ENCODE measurements at places on chromosomes 6 and 20.

DNA sequence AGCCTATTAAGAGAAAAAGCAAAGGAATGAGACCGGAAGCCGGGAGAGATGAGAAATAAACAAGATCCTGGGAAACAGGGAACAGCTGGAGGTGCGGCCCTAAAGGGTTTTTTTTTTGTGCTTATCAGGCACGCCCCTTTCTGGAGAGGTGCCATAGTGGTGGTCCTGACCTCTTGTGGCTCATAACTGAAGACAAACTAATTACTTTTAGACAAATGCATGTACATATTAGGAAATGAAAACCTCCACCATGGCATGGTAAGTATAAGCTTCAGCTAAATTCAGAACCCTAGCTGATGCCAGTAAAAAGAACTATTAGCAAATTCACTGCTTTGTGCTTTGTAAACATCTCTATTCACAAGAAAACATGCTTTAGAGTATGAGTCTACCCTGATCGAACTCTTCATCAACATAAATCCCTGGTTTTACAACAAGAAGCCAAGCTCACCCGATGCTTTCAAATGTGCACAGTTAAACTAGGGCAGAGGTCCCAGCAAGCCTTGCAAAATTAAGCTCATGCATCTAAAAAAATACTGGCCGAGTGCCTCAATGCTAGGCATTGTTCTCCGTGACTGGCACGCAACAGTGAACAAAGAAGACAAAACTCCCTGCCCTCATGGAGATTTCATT is 96.4 kb upstream of the MRPS10 start:
- DNase-seq, result no peak

GRCh38 chr20:2210646-2211552 is 84.9 kb upstream of the TGM3 start:
- DNase-seq, result no peak

- DNase-seq, result no peak
Measured at GRCh38 chr6:37314487-37315156, 39.2 kb upstream of the RNF8 start.

DNA sequence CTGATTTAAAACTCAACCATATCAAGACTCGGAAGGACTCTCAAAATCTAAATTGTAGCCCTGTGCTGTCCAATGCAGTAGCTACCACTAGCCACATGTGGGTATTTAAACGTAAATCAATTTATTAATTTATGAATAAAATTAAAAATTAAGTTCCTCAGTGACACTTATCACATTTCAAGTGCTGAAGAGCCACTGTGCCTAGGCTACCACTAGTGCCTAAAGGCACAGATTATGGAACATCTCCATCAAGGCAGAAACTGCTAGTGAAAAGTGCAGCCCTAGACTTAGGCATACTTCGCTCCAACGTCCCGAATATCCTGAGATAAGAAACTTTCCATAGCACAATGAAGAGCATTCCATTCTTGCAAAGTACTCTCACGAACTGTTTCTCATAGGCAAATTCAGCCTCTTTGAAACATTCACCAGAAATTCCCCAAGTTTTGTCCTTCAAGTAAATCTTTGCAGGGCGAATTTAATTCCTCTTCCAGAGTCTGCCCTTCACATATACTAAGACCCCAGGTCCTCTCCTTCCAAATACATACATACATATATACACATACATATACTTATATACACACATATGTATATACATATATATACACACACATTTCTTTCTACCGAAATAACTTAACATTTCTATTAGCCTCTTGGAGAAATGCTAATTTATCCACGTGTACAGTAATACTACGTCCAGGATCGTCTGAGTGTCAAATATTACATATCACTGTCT is 1.3 kb downstream of the SUPT3H start:
- no peak for DNase-seq

DNA sequence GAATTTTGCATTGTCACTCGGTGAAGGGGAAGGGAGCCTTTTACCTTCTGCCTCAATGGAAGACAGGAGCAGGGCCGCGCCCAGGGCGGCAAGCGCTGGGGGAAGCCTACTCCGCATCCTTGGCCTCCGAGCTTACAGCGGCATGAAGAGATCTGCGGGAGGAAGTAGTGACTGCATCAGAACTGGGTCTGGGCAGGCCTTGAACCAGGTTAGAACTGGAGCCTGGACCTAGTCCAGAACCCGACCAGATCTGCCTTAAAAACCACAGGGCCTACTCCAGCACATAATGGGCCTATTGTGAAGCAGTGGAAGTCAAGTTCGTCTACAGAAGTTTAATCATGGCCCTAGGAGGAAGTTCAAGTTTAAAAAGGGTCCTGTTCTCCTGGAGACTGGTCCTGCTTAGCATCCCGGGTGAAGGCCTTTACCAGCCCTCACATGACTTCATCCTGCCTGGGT is 3.1 kb downstream of the COL12A1 start:
- DNase-seq, result no peak

DNA sequence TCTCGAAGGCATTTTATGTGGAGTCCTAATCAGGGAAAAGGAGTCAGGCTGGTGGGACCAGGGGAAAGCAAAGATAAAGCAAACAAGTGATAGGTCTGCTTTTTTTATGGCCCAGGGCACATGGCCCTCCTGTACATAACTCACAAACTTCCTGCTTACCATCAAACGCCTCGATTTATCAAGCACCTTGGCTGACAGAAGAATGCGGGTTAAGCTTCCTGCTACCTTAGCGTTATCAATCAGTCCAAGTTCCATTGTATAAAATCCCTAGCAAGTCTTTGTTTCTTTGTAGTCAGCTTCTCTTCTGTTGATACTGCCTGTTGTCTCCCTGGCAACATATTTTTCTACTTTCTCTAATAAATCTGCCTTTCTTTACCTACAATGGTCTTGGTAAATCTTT is 4.1 kb upstream of the TRIM27 start:
- DNase-seq, result no peak

DNA sequence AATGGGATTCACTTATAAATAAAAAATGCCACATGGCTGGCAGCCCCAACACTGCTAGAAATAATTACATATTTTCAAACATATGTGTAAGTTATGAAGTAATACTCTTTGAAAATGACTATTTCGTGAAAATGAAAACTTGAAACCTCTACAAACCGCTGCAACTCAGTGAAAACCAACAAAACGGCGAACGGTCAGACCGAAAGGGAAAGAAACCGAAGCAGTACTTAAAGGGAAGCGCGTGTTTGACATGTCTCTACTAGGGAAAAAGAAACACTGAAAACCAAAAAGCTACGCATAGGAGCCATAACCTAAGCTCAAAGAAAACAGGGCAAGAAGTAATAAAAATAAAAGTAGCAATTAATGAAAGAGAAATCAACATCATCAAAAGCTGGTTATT is 121.0 kb upstream of the GGTLC1 start:
- no peak for DNase-seq

GRCh38 chr20:36384022-36384619 is 78.0 kb downstream of the DLGAP4 start:
- no peak for DNase-seq

- no peak for DNase-seq
Measured at GRCh38 chr6:113741651-113742050, 115.5 kb upstream of the MARCKS start.

DNA sequence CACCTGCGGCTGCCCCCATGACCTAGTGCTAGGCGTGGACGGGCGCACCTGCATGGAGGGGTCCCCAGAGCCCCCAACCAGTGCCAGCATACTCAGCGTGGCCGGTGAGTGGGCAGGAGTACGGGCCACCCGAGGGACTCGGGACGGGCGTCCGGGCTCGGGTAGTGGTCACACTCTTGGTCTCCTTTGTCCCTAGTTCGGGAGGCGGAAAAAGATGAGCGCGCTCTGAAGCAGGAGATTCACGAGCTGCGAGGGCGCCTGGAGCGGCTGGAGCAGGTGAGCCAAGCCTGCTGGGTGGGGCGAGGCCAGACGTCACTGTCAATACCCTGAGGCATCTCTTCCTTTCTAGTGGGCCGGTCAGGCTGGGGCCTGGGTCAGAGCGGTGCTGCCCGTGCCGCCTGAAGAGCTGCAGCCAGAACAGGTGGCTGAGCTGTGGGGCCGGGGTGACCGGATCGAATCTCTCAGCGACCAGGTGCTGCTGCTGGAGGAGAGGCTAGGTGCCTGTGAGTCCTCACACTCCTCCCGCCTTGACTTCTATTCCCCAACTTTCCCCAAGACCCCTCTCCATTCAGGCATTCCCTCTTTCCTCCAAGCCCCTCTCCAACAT is 2.9 kb downstream of the EGFL8 start:
- DNase-seq, result no peak

GRCh38 chr20:5080384-5080877 is 39.3 kb downstream of the PCNA start:
- DNase-seq, result no peak

- DNase-seq, result no peak
Measured at GRCh38 chr6:113742342-113742741, 114.8 kb upstream of the MARCKS start.

GRCh38 chr20:44609516-44610312 is 27.3 kb downstream of the PKIG start:
- peak; percentile 19 for DNase-seq

DNA sequence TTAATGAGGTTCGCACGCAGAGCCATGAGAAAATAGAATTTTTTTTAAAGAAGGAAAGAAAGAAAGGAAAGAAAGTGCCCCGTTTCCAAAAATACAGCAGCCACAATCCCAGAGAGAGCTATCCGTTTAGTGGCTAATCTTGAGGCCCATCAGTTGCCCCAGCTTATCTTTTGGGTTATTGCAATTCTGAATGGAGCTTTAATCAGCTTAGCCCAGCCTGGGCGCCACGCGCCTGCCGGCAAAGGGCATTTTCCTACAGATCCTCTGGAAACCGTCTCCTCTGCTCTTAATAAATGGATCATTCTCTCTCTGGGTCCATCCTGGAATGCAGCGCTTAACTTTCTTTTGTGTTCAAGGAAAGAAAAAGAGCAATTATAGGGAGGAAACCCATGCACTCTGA is 413.3 kb downstream of the MAFB start:
- DNase-seq, result no peak

DNA sequence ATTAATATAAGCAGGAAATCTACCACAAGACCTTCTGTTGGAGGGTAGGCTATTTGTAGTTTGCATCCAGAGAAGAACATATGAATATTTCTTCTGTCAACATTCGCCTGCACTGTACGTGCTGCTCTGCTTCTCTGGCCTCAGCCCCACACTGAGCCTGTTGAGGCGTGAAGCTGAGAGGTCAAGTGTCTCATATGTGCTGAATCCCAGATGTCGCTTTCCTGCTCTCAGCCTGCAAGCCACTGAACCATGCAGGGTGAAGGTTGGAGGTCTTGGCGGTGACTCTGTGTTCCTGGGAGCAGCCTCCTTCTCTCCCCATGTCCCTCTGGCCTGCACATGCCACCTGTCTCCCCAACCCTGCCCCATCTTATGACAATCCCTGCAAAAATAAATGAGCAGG is 83.6 kb downstream of the TMEM170B start:
- peak; percentile 13 for DNase-seq

- no peak for DNase-seq
Measured at GRCh38 chr6:136893187-136893586, 28.9 kb upstream of the SLC35D3 start.

DNA sequence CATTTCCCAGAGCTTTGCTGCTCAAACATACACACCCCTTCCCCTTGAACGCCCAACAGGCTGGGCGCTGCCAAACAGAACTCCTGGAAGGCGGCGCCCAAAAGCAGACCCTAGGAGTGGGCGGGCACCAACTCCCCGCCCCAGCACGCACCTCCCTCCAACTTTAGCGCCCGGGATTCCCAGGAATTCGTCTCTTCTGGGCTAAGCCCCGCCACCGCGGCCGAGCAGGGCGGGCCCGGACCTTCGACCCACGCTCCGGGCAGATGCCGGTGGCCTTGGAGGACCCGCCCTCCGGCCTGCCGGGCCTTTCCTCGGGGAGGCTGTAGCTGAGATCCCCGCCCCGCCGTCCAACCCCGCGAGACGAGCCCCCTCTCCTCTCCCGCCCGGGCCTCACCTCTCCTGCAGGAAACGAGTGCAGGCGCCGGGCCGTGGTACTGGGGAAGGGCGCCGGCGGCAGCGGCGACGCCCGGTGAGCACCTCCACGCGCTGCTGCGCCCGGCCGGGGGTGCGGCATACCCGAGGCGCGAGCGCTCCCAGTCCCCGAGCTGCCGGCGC is 659 bp downstream of the MCUR1 start:
- no peak for DNase-seq

DNA sequence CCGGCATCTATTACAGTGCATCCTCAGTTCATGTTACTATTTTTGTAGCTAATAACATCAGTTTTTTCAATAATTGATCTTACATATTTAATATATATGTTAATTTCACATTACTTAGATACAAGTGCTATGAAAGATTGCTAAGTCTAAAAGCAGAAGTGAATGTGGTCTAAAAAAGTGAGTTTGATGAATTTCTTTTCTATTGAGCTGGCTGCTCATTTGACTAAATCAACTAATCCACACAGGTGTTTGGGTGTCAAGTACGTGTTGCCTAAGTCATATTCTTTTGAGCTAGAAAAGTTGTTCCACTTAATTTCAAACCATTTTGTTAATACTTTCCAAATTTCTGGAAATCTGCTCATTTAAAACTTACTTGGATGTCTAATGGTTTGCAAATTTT is 46.6 kb upstream of the EZR start:
- DNase-seq, result no peak

GRCh38 chr6:129696843-129697242 is 13.1 kb downstream of the ARHGAP18 start:
- DNase-seq, result no peak

DNA sequence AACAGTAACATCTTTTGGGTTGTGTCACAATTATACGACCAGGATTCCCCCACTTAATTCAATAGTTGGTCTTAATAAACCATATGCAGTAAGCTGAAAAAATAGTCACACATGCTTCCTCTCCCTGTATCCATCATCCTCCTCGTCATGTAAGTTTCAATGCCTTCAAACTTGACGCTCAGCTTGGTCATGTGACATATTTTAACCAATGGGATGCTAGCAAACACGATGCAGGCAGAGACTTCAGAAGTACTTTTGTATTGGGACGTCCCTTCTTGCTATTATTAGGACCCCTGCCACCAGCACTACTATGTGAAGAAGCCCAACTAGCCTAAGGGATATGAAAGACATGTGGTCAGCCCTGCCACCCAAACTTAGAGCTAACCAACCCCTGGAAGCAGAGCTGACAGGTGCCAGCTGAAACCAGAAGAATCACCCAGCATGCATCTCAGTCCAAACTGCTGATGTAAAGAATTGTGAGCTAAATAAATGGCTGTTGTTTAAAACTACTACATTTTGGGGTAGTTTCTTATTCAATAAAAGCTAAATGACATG is 49.3 kb downstream of the CGA start:
- DNase-seq, result no peak

- no peak for DNase-seq
Measured at GRCh38 chr6:105318660-105319059, 84.2 kb downstream of the PREP start.

GRCh38 chr6:150002710-150003109 is 22.6 kb downstream of the RAET1L start:
- DNase-seq, result no peak

- DNase-seq, result no peak
Measured at GRCh38 chr20:40464731-40465208, 224.3 kb downstream of the MAFB start.

- DNase-seq, result no peak
Measured at GRCh38 chr6:83893024-83893423, 33.5 kb downstream of the CYB5R4 start.

DNA sequence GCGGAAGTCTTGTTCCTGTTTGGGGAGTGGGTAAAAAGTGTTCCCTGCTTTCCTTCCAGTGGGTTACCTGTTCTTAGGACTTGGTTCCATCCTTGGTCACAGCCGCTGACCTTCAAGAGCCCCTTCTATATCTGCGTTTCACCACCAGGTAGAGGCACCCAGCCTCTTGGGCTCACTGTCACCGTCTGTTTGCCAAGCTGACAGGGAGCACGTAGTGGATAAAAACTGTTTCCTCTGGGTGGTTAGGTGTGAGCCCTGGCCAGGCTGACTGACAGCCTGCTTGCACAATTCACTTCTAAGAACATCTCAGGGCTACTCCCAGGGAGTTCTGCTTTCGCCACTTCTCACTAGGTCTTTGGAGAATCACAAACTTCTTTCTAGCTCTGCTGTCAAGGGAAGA is 1.8 kb upstream of the JPH2 start:
- no peak for DNase-seq

Data from cortex of kidney (tissue), 1 donor.